CMK (cell line): ENCODE measurements at places on chromosomes 7 and 10.

- DNase-seq: no peak
These were observed 48.6 kb downstream of the MCU start for GRCh38 chr10:72740528-72740927.

- DNase-seq: no peak
These were observed 8.9 kb downstream of the MYO1G start for GRCh38 chr7:44969701-44970522.

DNA sequence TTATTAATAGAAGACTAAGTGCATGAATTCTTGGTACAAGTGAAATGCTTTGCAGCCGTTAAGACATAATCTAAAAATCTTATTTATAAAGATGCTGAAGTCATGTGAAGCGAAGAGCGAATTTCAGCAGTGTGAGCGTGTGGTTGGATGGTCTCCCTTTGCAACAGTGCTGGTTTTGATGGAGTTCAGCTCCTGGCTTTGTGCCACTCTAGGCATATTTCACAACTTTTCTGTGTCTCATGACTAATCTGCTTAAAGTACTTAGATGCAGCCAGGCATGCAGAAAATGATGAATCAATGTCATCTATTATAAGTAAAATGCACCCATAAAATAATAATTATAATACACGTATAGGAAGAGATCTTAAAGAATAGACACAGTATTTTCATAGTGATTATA, 107.2 kb upstream of the TCERG1L start:
- DNase-seq: no peak

DNA sequence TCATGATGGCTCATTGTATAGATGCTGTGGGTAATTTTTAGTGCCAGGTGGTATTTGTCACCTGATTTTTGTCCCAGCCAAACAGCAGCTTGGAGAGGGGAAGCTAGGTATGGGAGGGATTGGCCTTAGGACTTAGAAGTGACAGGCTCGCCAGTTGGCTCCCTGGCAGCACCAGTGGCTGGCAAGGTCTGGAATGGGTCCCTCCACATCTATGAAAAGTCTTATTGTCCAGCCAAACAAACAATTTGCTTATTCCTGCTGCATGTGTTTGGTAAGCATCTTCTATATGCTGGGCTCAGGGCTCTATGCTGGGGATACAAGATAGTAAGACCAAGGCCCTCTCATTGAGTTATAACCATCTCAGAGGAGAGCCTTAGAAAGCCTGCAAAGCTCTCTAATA, 42.5 kb downstream of the SORCS3 start:
- no peak for DNase-seq

GRCh38 chr10:126157189-126157588, 231.1 kb downstream of the ADAM12 start:
- DNase-seq: no peak

DNA sequence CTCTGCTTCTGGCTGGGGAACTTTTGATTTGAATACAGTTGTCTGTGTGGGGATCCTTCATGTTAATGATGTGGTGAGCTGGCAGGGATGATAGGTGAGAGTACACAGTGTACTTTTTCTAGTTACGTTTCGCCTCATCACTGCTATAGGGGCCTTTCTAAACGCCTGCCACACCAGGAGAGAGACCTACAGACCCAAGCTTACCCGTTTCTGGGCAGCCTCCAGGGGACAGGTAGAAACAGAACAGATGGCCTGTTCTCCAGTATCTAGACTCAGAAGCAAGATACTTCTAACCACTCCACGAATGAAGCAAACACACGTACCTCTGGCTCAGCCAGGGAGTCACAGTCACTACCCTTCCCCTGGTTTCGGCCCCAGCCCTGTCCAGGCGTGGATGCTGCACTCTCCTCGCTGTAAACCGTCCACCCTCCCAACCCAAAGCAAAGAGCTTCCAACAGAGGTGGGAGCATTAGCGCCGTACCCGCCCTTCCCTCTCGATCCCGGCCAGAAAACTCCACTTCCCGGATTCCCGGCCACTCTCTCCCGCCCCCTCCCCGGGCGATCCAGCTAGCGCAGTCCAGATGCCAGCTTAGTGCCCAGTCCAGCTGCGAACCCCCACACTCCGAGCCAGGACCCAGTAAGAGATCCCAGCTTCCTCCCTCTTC, 1.2 kb downstream of the CCDC6 start:
- no peak for DNase-seq

DNA sequence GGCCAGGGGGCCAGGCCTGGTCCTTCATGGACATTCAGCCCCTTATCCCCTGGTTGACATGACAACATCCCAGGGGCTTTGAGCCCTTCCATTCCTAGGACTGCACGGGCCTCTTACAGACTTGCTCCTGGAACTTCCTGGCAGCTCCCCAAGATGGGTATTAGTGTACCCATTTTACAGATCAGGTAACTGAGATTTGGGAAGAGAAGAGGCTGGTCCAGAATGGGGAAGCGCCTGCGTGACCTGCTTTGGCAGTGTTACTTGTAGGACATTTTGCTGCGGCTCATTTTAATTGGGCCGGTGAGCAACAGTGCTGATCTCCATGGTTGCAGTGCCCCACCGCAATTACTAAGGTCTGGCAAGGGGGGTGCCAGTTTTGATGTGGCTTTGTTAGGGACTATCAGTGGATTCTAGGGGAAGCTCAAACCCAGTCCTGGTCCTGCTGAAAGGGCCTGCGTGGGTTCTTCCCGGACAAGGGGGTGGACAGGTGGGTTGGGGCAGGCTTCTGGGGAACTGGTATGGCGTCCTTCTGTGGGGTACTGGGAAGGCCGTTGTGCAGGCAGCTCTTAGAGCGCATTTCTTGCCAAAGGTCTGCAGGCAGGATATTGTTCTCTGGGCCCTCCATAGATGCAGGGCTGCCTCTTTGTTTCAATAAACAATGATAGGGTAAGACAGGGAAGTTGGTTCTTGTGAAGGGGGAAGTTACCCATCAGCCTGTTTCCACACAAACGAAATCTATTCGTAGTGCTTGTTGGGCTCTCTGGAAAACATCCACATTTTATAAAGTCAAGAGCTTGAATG, 137.6 kb downstream of the RGS10 start:
- DNase-seq: no peak

- DNase-seq: no peak
These were observed 63.5 kb upstream of the LRRN3 start for GRCh38 chr7:111027396-111027795.

GRCh38 chr10:82609845-82610244, 734.9 kb downstream of the NRG3 start:
- DNase-seq: no peak

- no peak for DNase-seq
These were observed 10.2 kb upstream of the CH25H start for GRCh38 chr10:89217057-89217990.

DNA sequence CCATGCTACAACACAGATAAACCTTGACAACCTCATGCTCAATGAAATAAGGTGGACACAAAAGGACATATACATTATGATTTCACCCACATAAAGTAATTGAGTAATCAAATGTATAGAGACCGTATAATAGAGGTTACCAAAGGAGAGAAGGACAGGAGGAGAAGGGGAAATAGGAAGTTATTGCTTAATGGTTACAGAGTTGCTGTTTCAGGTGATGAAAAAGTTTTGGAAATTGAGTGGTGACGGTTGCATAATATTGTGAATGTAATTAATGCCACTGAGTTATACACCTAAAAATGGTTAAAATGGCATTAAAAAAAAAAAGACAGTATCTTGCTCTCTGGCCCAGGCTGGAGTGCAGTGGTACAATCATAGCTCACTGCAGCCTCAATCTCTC, 1.5 kb upstream of the OGDH start:
- DNase-seq: no peak

- no peak for DNase-seq
These were observed at the start of gene CRHR2 for GRCh38 chr7:30682212-30683083. Gene CRHR2 (minus strand): TSS chr7:30682456. CDS start chr7:30682280, 176 bp downstream.

DNA sequence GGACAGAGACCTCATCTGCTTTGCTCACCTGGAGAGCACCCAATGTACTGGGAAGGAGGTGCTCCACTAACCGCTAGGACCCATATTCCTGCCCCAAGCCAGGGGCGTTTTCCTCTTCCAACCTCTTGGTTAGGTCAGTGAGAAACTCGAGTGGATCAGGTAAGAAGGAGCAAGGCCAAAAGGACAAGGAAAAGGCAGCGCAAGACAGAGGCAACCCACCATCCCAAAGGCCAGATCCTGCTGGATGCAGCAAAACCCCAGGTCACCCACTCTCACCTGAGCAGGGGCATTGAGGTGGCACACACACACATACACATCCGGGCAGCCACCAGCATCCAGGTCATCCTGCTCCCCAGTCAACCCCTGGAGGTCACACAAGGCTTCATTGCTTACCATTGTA, 105.1 kb downstream of the GRID1 start:
- DNase-seq: no peak

DNA sequence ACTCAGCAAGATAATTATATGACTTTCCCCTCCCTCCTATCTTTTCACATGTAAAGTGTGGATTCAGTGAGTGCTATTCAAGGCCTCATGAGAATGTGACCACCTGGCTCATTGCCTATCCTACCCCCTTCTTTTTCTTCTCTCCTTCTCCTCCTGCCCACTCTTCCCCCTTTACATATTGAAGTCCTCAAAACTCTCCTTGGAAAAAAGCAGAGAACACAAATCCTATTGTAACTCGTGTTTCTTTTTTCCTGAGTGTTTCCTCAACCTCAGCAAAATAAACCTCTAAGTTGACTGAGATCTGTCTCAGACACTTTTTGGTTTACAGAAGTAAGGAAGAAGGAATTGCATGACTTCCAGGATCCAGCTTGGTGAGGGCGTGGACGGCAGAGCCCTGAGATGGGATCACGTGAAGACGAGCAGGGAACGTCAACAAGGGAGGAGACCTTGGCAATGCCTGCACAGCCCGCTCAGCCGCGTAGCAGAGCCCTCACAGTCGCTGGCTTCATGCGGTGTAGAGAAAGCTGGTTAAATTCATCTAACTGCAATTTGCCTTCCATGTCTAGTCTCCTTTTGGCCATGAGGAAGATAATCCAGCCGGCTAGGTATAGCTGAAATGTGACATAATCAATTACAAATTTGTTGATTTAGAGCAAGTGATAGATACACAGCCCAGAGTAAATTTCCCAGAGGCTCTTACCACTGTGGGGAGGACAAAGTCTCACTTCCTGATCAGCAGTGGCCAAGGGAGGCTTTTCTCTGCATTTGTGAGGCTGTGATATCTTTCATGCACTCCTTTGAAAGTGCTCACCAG, 75.7 kb downstream of the LYZL2 start:
- DNase-seq: peak; percentile 50

DNA sequence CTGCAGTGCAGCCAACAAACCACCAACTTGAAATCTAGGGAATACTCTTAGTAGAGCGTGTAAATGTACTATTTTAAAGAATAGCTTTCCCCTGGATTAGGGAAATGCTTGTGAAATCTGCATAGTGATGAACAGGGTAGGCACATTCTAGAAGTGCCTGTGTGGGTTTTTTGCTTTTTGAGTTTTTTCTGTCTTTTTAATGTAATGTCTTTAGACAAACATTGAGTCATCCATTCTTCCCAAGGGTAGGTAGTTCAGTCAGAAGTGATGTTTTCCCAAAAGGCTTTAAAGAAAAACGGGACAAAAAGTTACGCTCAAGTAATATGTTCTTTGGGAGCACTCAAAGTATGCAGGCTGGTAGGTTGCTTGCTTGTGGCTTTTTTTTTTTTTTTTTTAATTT, 130.0 kb downstream of the AUTS2 start:
- DNase-seq: no peak

DNA sequence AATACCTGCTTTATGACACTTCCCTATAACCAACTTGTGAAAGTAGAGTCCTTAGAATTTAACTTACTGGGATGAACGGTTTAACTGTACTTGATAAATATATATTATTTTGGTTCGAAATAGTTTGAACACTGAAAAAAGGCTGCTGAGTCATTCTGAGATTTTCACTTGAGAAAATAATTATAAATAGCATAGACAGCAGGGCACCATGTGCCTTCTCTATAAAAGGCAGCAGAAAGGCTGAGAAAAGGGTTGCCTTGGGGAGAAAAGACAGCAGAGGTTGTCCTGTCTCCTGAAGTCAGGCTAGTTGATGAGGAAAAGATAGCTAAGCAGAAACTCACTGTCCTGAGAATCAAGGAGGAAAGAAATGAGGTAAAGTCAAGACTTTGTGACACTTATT, 92.4 kb downstream of the CTTNBP2 start:
- no peak for DNase-seq

DNA sequence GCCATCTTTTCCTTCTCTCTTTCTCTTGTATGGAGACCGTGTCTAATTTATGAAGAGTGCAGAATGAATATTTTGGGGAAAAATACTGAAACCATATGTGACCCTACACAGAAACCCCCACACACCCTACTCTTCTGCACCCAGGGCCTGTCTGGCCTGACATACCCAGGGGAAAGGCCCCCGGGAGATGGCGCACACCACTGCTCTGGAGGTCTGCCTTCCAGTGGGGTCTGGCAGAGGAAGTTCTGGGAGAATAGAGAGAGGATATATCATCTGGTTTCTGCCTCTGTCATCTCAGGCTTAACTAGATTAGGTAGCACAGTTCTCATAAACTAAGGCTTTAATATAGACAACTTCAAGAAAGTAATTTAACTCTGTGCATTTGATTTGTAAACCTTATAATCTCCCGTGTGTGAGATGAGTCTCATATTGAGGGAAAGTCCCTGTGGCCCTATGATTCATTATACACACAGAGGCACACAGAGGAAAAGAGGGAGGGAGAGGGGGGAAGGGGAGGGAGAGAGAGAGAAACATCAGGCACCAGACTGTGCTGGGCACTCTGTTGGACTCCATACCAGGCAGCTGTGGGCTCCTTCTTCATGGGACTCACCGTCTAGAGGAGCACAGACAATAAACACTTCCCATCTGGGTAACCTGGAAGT, 123.3 kb downstream of the AOAH start:
- DNase-seq: no peak

GRCh38 chr10:46551701-46552525, 4.5 kb downstream of the GPRIN2 start:
- no peak for DNase-seq

- DNase-seq: no peak
These were observed 116.2 kb downstream of the SH3PXD2A start for GRCh38 chr10:103739039-103739764.

DNA sequence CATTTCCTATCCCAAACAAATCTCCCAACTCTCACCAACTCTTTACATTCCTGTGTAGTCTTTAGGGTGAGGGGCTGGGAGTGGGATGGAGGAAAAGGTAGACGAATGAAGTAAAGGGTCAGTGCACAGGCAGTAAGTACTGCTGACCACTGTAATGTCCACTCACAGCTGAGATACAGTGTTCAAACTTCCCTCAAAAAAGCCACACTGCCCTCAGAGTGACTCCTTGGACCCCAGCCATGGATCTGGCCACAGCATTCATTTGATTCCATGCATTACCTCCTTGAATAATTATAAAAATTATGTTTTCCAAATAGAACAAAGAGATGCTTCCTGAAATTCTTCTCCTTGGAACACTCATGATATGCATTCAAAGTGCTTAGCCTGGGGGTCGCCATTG, 19.8 kb upstream of the HIPK2 start:
- DNase-seq: no peak

- DNase-seq: no peak
These were observed 2.1 kb downstream of the CNNM1 start for GRCh38 chr10:99331207-99331803.

GRCh38 chr10:44946205-44946604, 13.4 kb upstream of the RASSF4 start:
- DNase-seq: no peak

- no peak for DNase-seq
These were observed 424.0 kb downstream of the EXOC4 start for GRCh38 chr7:133676805-133677370.
